ENCODE measurements at places on chromosomes 7 and 10.
A peak's percentile ranks its signal among the peaks of the same experiment; 100 is the strongest.

- DNase-seq = no peak
These were observed 263.6 kb upstream of the AUTS2 start for GRCh38 chr7:69334701-69335100.

DNA sequence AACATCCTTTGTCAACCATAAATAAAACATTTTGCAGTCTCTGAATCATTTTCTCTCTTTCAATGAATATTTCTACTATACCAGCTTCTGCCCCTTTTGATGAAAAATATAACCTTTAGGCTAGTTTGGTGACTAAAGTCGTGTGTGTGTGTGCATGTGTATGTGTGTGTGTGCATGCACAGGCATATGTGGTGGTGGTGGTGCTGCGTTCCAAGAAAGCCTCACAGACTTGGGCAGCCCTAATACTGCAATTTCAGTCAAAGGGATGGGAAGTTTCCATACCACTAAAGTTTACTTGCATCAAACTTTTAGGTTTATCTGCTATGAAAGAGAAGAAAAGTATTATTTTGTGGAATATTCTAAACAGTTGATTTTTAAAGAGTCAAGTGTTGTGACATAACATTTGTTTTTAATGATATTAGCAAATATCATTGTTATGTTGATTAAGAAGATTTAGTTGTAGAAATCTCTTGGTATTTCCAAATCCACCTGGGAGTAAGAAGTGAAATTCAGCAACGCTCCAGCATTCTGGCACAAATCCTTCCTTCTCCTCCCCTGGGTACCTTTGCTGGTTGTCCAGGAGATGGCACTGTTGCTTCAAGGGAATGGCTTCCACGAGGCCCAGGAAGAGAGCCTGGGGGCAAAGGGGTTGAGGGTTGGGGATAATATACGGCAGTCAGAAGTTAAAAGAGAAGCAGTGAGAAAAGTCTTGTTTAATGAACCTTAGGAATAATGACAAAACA, 41.5 kb downstream of the ASB4 start:
- DNase-seq = no peak

GRCh38 chr10:61642150-61642571, 20.6 kb upstream of the CABCOCO1 start:
- DNase-seq = no peak

DNA sequence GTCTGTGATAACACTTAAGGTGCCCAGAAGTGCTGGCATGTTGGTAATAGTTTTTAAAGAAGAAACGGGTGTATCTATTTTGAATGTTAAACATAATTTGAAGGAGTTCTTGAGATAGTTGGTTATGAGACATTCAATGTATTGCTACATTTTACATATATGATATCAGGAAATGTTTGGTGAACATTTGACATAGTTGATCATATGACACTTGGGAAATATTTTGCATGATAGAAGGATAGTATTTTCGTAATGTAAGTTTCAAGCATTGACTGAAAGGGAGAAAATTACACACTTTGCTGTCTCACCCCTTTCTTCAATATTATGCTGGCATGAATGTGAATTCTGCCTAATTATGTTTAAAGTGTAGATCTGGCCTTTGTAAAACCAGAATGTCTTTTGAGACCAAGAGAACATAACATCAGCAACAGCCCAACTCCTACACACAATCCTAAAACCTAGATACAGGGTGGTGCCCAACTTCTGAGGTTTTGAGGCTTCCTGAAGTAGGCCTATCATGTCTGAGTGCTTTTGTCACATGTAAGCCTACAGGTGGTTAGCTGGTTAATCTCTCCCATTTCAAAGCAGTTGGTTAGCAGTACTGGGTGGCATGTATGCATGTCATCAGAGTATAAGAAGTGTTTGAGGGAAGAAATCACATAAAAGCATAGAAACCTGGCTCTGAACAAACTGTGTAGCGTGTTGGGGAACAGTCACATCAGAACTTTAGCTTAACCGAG, 2.1 kb downstream of the ADD3 start:
- no peak for DNase-seq

- no peak for DNase-seq
These were observed 32.6 kb upstream of the ELN start for GRCh38 chr7:73995330-73995729.

- DNase-seq = no peak
These were observed 233.1 kb downstream of the PARD3 start for GRCh38 chr10:34581801-34582532.

GRCh38 chr10:76649723-76650127, 987.9 kb downstream of the KCNMA1 start:
- DNase-seq = no peak

- no peak for DNase-seq
These were observed 373.6 kb downstream of the CDC14C start for GRCh38 chr7:49297958-49298357.

DNA sequence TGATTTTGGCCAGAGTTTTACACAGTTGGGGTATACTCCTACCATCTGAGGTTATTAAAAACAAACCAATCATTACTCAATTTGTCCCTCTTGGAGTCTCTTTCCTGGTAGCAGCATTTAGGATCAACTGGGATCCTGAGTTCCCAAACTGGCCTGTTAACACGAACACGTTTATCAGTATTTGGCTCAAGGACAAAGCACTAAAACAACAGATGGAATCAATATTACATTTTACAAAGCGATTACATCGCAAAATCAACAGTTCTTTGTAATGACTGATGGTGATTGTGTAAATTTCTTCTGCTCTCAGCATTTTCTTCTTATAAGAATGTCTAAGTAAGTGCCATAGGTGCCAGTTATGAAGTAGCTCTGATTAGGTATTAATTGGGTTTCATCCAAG, 582.9 kb upstream of the ANKRD30A start:
- no peak for DNase-seq

DNA sequence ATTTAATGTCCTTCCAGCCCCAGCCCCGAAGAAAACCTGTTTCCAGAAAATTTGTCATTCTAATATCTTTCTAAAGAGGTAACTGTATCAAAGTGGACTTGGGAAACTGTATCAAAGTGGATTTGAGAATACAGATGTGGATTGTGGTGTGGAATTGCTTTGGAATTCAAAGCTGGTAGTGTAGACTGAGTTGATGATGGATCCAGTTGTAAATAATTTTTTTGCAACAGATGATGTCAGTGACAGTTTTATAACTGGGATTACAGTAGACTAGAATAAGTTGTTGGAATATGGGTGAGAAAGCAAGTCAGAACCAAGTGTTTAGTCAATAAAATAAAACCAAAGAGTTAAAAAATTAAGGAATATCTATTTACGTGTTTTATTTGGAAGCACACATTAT, 202.1 kb downstream of the LRMDA start:
- DNase-seq = no peak

- DNase-seq = no peak
These were observed 54.6 kb downstream of the BPGM start for GRCh38 chr7:134701272-134701671.

DNA sequence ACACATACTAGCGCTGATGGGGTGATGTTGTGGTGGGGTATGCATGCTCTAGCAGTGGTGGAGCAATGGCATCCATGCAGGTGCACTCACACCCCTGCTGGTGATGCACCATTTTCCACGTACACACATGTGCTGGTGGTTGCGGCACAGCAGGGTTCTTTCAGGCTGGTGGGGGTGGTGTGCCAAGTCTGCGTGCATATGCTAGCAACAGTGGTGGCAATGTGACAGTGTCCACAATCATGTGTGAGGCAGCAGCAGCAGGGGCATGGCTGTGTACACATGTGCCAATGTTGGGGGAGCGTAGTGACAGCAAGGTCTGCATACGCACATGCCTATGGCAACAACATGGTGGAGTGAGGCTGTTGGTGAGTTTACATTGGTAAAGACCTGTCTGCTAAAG, 148.1 kb downstream of the ZWINT start:
- no peak for DNase-seq

DNA sequence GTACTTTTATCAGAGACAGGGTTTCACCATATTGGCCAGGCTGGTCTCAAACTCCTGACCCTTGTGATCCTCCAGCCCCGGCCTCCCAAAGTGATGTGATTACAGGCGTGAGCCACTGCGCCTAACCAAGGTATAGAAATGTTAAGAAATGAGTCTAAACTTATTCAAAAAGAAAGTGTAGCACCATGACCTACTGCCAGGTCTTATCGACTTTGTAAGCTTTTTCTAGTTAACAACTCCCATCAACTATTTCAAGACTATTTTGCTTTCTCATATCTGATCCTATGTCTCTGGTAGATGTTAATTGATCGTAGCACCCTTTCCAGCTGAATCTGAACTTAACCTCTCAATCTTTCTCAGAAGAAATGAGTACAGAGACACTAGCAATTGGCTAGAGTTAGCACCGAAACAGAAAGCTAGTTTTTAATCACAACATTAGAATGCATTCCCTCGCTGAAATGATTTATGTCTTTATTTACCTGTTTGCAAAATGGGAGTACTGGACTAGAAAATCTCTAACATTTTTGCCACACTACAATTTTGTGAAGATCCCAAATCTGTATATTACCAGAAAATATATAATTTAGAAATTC, 114.0 kb upstream of the HGF start:
- no peak for DNase-seq

DNA sequence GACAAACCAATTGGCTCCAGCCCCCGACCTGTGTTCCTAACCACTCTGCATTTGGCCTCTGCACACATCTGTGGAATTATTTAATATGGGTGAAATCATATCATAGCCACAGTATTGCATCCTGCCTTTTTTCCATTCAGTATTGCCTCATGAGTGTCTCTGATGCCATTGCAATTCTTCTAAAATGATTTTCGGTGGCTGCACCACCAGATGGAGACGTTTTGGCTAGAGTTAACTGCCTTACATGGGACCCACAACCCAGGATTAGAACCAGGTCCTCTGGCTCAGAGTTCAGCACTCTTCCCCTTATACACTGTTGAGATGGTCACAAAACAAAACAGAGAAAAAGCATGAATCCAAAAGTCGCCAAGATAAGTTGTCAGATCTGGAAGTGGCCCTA, 180.8 kb downstream of the EMX2 start:
- no peak for DNase-seq

DNA sequence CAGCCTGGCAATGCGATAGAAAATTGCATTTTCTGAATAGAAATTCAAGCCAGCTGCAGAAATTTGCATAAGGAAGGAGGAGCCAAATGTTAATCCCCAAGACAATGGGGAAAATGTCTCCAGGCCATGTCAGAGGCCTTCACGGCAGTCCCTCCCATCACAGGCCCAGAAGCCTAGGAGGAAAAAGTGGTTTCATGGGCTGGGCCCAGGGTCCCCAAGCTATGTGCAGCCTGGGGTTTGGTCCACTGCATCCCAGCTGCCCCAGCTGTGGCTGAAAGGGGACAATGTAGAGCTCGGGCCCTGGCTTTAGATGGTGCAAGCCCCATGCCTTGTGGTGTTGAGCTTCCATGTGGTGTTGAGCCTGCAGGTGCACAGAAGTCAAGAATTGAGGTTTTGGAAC, 10.0 kb upstream of the GARIN1A start:
- DNase-seq = no peak

DNA sequence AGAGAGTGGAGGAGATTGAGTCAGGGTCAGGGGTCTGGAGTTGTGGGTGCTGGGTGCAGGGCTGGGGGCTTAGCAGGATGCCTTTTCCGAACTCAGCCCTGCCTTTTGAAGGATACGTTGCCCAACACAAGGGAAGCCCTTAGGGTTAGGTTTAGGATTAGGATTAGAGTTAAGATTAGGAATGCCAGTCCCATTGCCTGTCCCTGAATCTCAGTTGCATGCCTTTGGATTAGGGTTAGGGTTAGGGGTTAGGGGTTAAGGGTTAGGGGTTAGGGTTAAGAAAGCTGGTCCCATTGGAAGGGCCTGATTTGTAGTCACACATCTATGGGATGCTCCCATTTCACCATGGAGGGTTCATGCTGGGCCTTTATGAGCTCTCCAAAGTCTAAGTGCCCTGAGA, 20.8 kb upstream of the ZNF488 start:
- no peak for DNase-seq

DNA sequence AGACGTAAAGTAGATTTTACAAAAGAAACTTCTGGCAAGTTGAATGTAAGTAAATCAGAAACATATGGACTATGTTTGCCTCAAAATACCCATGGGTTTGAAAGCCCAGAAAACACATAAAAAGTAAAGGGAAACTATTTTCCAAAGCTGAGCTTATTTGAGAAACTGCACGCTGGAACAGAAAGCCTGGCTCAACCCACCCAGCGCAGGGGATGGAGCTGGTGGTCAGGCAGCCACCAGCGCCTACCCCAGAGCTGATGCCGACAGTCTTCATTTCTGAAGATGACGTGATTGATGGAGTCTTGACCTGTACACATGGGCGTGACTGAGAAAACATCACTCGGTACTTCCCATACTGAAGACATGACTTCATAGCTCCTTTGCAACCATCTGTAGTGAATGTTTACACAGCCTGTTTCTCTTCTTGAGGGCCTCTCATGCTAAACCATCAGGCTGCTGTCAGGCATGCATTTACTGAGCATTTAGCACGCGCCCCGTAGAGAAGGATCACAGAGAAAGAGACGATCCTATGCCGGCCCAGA, 232.6 kb upstream of the AUTS2 start:
- peak; percentile 76 for DNase-seq

DNA sequence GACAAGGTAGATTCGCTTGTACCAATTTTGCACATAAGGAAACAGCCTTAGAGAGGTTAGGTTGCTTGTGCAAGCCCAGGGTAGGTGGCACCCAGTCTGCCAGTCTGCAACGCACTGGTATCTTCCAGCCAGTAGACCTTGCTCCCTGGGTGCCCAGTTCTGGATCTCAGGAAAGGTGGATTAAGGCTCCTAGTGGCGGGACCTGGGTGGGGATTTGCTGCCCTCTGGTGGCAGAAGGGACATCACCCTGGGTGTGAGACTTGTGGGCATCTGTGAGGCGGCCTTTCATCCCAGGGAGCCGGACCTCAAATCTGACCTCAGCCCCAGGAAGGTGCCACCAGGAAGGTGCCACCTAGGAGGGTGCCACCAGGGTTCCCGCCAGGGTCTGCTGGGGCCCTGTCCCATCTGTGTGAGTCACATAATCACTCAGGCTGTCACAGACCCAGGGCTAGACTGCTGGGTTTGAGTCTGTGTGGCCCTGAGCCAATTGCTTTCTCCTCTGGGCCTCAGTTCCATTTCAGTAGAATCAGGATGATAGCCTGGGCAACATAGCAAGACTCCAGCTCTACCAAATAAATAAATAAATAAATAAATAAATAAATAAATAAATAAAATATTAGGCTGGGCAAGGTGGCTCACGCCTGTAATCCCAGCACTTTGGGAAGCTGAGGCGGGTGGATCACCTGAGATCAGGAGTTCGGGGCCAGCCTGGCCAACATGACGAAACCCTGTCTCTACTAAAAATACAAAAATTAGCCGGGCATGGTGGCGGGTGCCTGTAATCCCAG, 5.3 kb upstream of the PRKRIP1 start:
- DNase-seq = peak; percentile 31

GRCh38 chr10:11896549-11897200, 73.5 kb downstream of the PROSER2 start:
- no peak for DNase-seq

DNA sequence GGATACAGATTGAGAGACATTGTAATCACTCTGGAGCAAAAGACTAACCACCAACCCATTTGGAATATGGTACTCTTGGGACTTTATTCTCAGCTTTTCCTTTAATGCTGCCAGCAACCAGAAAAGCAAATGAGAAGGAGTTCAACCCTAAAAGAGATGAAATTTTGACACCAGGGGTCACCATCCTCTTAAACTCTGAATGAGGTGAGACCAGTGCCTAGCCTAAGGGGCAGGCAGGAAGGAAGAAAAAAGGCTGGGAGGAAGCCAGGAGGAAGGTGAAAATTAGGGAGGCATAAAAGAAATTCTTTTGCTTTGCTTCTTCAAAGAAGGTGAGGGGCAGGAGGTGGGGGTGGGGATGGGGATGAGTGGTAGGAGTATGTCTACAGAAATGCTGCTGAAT, 135.8 kb downstream of the JAZF1 start:
- DNase-seq = no peak

Data from NCI-H187 (cell line).